Stimulated activated CD4-positive, alpha-beta T cell treated with anti-CD3 and anti-CD28 coated beads, Interleukin-12 subunit alpha, Interleukin-12 subunit beta, amount 100 ng/mL, for 48 hours (primary cell): ENCODE measurements at places on chromosomes 1 and 21.

DNA sequence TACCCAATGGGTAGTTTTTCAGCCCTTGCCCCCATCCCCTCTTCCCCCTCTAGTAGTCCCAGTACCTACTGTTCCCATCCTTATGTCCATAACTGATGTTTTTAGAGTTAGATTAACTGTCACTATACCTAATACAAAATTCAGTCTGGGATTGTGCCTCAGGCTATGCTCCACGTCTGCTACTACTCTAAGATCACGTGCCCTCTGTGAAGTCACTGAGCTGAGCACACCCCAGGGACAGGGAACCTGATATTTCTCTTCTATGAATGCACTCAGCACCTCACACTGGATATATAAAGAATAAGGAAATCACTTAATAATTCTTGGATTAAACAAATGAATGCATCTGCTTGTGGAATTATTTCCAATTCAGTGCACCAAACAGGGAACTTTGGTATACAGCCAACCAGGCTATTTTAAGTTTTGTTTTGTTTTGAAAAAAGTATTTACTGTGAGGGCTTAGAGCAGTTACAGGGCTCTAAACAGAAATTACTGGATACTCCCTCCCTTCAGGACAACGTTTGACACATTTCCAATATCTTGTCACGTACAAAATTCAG is 307.9 kb downstream of the SMYD3 start:
- no peak for DNase-seq

- no peak for DNase-seq
Observed at GRCh38 chr1:208544794-208545193, 300.6 kb upstream of the PLXNA2 start.

- no peak for DNase-seq
Observed at GRCh38 chr1:2561446-2561845, 5.3 kb downstream of the TNFRSF14 start.

GRCh38 chr1:103517380-103518047 is 8.0 kb upstream of the RNPC3 start:
- DNase-seq, result no peak

DNA sequence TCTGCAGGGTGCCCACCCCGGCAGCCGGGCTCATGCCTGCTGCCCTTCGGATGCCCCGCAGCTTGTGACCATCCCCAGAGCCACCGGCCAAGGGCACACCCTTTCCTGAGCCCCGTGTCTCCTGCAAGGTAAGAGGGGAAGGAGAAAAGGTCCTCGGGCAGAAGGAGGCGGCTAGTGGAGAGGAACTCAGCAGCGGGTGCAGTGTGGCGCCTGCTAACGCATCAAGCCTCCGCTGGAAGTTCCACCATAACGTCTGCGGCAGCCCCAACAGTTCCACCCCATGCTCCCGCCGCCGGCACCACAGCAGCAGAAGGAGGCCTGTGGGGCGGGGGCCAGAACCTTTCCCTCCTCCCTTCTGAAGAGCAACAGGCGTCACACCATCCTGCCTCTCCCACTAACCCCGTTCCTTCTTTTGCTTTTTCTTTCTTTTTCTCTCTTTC is 990 bp downstream of the VWA5B1 start:
- DNase-seq, result peak; percentile 4

DNA sequence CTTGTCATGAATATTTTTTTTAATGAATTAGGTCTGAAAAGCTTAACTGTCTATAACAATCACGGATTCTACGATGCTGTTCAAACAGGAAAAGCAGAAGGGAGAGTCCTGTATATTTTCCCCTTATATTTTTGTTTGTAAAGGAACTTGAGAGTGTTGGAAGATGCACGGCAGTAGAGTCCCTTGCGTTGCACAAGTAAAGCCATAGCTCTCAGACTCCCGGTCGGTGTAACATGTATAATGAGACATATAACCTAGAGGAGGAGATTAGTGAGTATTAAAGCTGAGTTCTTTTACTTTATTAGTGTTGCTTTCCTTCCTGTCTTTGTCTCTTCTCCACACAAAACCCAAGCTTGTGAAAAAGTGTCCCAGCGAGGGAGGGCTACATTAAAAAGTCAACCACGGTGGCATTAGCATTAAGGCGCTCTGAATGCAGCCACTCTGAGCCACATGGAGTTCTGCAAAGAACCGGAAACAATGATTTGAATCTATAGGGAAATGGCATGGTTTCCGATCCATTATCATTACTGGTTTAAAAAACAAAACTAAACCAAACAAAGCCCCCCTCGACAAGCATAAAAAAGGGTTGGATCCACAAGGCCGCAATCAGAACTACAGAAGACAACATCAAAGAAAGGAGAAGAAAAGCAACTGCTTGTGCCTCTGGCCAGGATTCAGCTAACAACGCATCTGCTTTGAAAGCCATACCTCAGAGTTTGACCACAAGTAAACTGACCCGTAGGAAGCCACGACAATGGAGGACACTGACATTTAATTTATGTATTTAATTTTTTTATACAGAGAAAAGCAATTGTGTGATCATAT is 356.8 kb downstream of the LMO4 start:
- no peak for DNase-seq
